Lung (tissue), 17 donors: ENCODE measurements at places on chromosomes 6 and 20.

DNA sequence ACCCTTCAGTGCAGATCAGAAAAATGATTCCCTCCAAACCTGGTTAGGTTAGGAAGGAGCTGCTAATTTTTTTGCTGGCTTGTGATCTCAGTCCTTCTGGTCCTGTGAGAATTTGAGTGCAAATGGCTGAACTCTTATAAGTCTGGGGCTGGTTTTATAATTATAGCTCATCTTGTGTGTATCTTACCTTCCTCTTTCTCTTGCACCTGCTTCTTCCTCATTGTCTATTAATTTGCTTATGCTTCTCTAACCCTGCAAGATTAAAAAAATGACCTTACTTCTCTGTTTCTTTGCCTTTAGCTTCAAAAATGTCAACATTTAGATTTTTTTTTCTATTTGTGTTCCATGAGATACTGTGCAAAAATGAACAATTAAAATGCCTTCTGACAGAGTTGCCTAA is 576.2 kb downstream of the DHX35 start:
- no peak overlapping the region for H3K4me3 ChIP-seq
- H3K4me1 ChIP-seq, result no peaks in the 10 kb centered on the region
- no peak overlapping the region for H3K27ac ChIP-seq
- H3K36me3 ChIP-seq, result no peaks in the 10 kb centered on the region

DNA sequence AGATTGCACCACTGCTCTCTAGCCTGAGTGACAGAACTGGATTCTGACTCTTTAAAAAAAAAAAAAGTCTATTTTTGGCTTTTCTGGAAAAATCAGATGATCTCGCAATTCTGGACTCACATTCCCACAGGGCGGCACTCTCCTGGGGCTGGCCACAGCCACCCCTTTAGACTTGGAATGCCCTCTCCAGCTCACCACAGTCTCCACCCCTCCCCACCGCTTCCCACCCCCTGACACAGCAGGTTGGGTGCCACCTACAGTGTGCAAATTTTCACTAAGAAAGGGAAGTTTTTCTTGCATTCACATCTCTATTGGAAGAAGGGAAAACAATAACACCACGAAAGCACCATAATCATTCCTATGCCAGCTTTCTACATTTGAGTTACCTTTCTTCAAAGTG is 15.4 kb downstream of the PDRG1 start:
- no peaks in the 10 kb centered on the region for H3K36me3 ChIP-seq
- H3K4me3 ChIP-seq, result no peak overlapping the region
- H3K27ac ChIP-seq, result no peak overlapping the region
- no peak for DNase-seq
- no peaks in the 10 kb centered on the region for H3K27me3 ChIP-seq

DNA sequence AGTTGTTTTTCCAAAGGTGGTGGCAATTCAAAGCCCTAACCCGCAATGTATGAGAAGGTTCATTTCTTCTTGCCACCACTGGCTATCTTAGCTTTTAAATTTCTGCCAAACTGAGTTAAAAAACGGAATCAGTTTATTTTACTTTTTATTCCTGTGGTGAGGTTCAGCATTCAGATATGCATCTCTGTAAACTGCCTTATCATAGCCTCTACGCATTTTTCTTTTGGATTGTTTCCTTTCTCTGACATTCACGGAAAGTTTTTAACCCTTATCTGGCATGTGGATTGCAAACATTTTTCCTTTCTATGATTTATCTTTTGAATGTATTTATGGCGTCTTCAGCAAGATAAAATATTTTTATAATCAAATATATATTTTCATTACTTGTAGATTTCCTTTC is 37.7 kb downstream of the AK9 start:
- H3K27me3 ChIP-seq, result no peaks in the 10 kb centered on the region
- no peak for DNase-seq
- H3K4me1 ChIP-seq, result no peaks in the 10 kb centered on the region
- H3K36me3 ChIP-seq, result no peaks in the 10 kb centered on the region
- no peak overlapping the region for H3K27ac ChIP-seq

- H3K27ac ChIP-seq, result no peak overlapping the region
- no peak overlapping the region for H3K4me3 ChIP-seq
- H3K27me3 ChIP-seq, result no peaks in the 10 kb centered on the region
- no peaks in the 10 kb centered on the region for H3K4me1 ChIP-seq
- H3K36me3 ChIP-seq, result no peaks in the 10 kb centered on the region
Measured at GRCh38 chr6:156219973-156220372, 557.2 kb upstream of the ARID1B start.

DNA sequence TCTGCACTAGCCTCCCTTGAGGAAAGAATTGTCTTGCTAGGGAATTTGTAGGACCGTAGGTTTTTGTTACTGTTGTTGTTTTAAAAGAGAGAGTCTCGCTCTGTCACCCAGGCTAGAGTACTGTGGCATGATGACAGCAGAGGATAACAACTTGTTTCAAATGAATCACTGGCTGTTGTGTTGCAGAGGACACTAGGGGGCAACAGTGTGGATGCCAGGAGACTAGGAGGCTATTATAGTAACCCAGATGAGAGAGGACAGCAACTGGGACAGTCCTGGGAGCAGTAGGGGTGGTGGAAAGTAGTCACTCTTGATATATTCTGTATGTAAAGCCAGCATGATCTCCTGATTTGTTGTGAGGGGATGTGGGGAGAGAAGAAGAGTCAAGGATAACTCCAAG is 41.8 kb upstream of the LAMA4 start:
- no peaks in the 10 kb centered on the region for H3K27me3 ChIP-seq
- H3K27ac ChIP-seq, result no peak overlapping the region
- H3K4me3 ChIP-seq, result no peak overlapping the region
- DNase-seq, result peak; percentile 15

DNA sequence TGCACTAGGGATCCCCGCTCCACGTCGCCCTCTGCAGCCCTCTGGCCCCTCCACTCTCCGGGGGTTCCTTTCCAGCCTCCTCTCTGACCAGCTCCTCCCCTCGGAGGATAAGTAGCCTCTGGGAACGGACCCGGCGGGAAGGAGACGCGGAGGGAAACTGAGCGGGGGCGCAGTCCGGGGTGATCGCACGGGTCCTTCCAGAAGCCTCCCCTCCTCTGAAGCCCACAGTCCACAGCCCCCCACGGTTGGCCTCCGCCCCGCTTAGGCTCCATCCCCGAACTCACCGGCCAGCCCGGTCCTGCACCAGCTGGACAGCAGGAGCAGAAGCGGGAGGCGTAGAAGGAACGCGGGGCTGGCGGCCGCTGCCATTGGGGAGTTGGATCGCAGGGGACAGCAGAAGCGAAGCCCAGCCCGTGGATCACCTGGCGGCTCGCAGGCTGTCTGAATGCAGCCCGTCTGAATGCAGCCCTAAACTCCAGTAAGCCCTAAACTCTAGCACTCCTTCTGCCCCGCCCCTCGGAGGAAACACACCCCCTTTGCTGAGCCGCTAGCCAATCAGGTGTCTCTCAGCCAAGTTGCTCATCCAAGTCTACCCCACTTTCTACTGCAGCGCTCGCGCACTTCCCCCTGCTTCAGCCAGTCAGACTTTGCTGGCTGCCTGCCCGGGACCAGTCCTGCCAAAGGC is at the start of gene RAET1G:
Gene RAET1G, minus strand, starts transcription at position 480 of the 685 bp plus-strand sequence. Its CDS starts 111 bp downstream, at position 369.
- peak within 1 kb of the TSS; percentile 27 for H3K4me3 ChIP-seq
- H3K27ac ChIP-seq, result no peak within 1 kb of the TSS
- H3K36me3 ChIP-seq, result no peaks in the 10 kb centered on the region
- H3K4me1 ChIP-seq, result no peaks in the 10 kb centered on the region

DNA sequence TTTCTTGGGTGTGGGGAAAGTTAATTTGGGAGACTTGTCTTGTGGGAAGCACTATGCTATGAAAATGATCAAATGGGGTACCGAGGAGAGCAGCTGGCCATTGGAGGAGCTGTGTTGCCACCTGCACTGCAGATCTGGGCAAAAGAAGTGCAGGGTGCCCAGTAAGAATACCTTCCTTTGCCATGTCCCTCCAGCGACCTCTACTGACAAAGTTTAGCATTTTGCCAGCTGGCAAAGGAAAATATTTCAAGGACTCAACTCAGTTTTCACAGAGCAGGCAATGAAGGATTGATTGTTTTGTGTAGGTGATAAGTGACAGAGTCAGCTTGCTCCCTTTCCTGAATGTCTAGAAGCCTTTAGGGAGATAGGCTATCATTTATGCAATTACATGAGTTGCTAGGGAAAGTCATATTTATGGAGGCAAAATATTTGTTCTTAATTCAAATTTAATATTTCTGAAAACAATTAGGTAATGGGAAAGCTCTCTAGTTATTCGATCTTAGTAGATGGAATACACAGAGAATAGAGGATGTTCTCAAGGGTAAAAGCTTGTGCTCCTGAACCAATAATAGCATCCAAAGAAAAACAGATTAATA is 118.4 kb downstream of the FARS2 start:
- no peaks in the 10 kb centered on the region for H3K36me3 ChIP-seq
- no peaks in the 10 kb centered on the region for H3K27me3 ChIP-seq
- no peak overlapping the region for H3K27ac ChIP-seq
- H3K4me1 ChIP-seq, result no peaks in the 10 kb centered on the region
- DNase-seq, result no peak

GRCh38 chr6:66418906-66419305 is 711.9 kb upstream of the EYS start:
- H3K4me3 ChIP-seq, result no peak overlapping the region
- H3K4me1 ChIP-seq, result no peaks in the 10 kb centered on the region
- no peak for DNase-seq
- H3K27me3 ChIP-seq, result no peaks in the 10 kb centered on the region
- no peak overlapping the region for H3K27ac ChIP-seq

DNA sequence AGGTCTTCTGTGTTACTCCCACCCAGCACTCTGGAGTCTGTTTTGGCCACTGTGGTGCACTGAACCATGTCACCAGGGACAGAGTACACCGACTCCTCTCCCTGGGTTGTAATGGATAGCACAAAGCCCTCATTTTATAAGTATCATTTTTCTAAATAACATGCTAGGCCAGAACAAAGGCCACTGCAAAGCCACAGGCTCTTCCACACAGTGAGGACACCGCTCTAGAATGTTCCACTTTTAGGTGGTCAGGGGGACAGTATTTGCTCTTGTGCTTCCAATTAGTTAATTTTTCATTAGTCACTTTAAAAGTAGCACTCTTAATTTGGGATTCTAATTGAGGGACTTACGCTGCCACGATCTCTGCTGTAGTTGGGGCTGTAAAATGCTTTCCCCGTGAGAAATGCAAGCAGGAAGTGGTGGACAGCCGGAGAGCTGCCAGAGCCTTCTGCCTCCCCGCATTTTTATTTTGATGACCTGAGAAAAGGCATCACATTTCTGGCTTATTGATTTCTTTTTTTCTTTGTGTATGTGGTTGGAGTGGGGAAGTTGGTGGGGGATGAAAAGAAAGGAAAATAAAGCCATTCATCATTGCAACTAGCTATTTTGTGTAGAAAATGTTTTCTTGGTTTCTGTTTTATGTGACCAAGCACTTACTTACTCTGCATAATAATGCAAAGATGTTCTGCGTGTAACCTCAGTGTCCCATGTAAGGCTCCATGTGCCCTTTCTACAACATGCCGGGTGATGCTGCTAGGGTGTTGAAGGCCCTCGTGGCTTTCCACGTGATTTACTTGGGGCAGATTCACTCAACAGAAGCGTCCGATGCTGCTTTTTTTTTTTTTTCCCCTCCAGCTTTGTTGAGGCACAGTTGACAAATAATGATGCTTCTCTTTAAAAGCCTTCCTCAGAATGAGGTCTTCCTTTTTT is 195.9 kb downstream of the SASH1 start:
- peak; percentile 86 for DNase-seq
- H3K36me3 ChIP-seq, result peaks cover 39% of the 10 kb centered on the region
- H3K27ac ChIP-seq, result no peak overlapping the region
- H3K4me3 ChIP-seq, result no peak overlapping the region

DNA sequence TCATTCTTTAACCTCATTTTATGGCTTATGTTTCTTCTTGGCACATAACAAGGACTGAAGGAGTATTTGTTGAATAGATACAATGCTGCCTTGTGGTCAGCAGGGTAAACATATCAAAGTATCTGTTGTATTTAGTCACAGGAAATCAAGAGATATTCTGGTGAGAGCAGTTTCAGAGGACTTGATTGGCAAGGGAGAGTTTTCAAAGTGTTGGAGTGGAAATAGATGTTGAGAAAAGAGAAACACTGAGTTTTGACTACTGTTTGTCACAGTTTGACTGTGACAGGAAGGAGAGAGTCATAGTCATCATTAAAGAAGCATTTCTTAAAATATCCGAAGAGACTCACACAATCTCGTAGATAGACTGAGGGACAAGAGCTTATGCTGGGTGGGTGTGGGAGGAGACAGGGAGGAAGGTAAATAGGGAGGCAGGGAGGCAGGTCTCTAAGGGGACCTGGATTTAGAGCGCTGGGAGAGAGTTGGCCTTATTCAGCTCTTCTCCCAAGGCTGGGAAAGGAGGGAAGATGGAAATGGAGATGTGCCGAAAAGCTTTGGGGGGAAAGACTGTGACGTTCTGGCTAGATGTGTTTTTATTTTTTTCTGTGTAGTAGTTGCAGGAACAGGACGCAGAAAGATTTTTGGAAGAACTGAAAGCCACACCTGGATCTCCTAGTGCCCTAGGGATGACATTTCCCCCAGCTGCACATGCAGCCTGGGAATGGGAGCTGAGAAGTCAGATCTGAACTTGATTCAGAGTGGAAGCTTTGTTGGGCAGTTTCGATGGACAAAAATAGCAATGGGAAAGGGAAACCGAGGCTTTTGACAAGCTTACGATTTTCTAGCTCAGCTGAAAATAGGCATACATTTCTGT is 65.0 kb upstream of the IFNGR1 start:
- H3K4me1 ChIP-seq, result no peaks in the 10 kb centered on the region
- no peak overlapping the region for H3K4me3 ChIP-seq
- no peaks in the 10 kb centered on the region for H3K36me3 ChIP-seq
- no peak overlapping the region for H3K27ac ChIP-seq
- no peaks in the 10 kb centered on the region for H3K27me3 ChIP-seq

DNA sequence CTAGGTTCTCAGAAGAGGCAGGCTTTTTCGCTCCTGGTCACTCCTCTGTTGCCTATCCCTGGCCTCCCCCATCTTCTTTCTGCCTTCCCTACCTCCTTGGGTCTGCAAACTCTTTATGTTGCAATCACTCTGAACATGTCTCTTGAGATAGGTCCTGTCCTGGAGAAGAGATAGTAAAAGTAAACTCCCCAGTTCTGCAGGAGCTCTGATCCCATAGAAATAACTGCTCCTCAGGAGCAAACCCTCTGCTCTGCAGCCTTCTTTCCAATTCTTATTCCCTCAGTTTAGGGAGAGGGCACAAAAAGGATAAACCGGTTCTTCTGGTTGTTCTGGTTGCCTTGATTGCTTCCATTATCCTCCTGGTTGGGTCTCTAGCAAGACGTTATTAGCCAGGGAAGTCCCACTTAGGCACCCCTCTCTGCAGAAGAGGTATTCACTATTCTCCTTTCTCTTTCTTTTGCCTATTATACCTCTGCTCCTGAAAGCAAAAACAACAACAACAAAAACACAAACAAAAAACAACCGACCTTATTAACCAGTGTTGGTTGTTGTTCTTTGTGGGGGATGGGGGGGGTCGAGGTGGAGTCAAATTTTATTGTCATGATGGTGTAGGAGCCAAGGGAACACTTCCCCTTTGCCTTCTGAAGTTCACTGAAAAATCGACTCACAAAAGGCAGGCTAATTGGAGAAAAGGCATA is 973 bp downstream of the TRIM38 start:
- DNase-seq, result peak; percentile 49
- H3K4me3 ChIP-seq, result peak overlapping the region; percentile 44
- peaks cover 18% of the 10 kb centered on the region for H3K4me1 ChIP-seq
- H3K36me3 ChIP-seq, result peaks cover 16% of the 10 kb centered on the region
- no peaks in the 10 kb centered on the region for H3K27me3 ChIP-seq
